Activated CD4-positive, alpha-beta memory T cell treated with anti-CD3 and anti-CD28 coated beads for 36 hours (primary cell): ENCODE measurements at places on chromosomes 5 and 9.
A peak's percentile ranks its signal among the peaks of the same experiment; 100 is the strongest.

DNA sequence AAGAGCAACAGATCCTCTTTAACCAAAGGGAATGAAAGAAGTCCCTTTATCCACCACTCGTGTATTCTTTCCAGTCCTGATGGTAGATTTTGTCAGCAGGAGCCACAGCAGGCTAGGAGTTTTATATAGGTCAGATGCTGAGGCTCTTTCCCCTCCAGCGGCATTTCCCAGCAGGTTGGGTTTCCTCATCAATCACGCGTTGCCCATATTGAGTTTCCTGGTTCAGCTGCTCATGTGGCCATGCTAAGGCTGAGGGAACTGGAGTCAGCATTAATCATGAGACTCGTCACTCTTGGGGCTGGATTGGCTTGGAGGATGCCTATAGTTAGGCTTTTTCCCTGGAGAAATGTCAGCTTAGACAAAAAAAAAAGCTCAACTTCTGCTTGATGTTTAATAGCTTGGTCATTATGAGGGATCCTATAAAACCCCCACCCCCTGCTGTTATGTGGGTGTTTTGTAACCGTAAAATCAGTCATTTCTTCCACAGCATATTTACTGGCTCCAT is 193.4 kb upstream of the GAS1 start:
- no peak for DNase-seq

DNA sequence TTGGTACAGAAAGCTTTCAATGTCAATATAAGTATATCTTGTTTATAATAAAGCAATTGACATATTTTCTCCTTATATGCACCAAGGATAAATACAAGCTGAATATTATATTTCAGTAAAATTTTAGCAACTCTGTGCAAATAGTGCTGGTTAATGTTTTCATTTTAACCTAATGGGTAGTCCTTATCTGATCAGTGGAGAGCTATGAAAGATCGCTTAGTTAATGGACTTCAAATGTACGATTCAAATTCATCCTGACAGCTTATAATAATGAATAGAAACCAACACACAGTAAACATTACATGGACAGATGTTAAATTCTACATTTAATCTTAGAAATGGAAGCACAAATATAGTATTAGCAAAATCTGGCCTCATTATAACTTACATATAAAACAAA is 1495.2 kb upstream of the C9orf72 start:
- DNase-seq = no peak

DNA sequence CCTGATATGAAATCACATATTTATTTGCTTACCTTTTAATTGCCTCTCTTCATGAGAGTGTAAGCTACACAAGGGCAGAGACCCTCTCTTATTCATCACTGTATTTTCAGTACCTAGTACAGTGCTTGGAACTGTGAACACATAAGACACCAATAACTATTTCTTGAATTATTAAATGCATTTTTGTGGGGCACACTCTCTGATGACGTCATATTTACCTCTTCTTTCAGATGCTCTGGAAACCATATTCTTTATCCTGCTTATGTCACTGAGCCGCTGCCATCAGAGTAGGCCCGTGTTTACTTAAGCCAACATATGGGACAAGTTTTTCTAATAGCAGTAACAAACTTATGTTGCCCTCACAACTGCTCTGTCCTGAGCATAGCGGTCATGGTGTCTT is 266.5 kb downstream of the ELAVL2 start:
- no peak for DNase-seq

- no peak for DNase-seq
Observed at GRCh38 chr9:134419684-134420076, 93.4 kb downstream of the RXRA start.

DNA sequence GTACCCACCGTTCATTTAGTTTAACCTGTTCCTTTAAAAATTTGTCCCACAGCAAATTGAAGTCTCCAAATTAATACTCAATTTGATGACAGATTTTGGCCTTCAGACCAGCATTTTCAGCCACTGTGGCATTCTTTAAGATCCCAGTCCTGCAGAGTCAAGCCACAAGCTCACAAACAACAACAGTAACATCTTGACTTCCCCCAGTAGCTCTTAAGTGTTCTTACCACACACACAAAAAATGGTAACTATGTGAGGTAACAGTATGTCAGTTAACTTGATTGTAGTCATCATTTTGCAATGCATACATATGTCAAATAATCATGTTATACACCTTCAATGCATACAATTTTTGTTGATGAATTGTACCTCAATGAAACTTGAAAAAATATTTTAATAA is 247.9 kb downstream of the LURAP1L start:
- DNase-seq = no peak

- no peak for DNase-seq
Observed at GRCh38 chr9:115306865-115307264, 188.9 kb upstream of the TNC start.

- DNase-seq = no peak
Observed at GRCh38 chr5:136892000-136892399, 526.7 kb upstream of the TRPC7 start.

GRCh38 chr9:98880311-98881015 is 63.2 kb upstream of the COL15A1 start:
- no peak for DNase-seq

DNA sequence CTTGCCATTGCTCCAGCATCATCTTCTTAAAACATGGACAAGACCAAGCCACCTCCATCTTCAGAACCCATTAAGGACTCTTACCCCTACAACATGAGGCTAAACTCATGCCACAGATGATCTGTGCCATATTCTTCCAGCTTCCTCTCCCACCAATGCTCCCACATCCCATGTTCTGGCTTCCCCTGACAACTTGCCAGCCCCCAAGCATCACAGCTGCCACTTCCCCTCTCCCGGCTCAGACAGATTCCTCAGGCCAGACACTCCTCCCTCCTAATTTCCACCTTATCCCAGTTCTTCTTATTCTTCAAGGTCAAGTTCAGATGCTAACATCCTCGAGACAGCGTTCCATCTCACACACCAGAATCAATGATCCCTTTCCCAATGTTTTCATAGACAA is 57.8 kb downstream of the ANKH start:
- DNase-seq = no peak

- DNase-seq = no peak
Observed at GRCh38 chr9:128226412-128226801, 23.2 kb downstream of the DNM1 start.

DNA sequence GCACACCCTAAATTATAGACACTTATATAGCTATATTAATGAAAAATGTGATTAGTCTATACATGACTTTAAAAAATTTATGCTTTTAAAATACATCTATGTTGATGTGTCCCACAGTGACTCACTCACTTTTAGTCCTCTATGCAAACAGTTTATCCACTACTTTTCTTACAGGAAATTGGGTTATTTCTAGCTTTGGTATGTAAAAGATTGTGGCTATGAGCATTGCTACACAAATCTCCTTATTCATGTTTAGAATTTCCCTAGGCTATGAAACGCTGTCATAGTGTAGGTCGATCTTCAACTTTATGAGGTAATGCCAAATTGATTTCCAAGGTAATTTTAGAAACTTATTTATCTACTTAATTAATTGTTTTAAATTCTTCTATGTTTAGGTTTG is 687.4 kb downstream of the PRR16 start:
- no peak for DNase-seq

DNA sequence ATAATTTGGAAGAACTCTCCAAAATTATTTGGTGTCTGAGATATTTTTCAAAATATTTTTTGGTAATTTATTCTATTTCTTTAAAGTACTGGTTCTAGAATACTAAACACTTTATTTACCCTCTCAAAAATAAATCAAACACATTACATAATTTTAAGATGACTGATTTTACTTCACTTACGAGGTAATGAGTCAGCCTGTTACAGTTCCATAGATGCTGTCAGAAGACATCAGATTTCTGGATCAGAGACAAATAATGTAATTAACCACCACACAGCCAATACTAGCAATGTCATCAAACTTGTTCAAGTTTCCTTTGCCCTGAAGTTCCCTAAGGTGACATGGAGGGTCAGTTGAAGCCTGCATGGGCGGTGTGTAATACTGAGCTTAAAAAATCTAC is 106.1 kb upstream of the CDH9 start:
- no peak for DNase-seq

- no peak for DNase-seq
Observed at GRCh38 chr9:81559709-81560108, 129.6 kb downstream of the TLE1 start.

DNA sequence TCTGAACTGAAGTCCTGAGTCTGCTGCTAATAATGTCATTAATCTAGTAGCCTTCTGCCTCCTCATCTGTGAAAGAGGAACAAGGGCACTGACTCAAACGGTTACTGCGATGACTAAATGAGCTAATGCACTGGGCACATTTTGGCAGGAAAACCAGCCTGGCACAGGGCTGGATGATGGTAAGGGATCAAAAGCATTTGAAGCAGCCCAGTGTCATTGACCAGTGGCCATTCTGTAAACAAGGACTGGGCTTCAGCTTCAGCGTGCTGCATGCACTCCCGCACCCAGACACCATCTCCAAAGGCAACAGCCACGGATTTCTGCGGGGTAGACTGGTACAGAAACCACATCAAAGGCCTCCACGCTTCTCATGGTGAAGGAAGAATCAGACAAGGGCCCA is 8.0 kb downstream of the GCNT4 start:
- DNase-seq = no peak

GRCh38 chr9:37028420-37029031 is 5.5 kb downstream of the PAX5 start:
- DNase-seq = no peak

GRCh38 chr5:41334221-41334620 is 120.9 kb upstream of the C6 start:
- DNase-seq = no peak

DNA sequence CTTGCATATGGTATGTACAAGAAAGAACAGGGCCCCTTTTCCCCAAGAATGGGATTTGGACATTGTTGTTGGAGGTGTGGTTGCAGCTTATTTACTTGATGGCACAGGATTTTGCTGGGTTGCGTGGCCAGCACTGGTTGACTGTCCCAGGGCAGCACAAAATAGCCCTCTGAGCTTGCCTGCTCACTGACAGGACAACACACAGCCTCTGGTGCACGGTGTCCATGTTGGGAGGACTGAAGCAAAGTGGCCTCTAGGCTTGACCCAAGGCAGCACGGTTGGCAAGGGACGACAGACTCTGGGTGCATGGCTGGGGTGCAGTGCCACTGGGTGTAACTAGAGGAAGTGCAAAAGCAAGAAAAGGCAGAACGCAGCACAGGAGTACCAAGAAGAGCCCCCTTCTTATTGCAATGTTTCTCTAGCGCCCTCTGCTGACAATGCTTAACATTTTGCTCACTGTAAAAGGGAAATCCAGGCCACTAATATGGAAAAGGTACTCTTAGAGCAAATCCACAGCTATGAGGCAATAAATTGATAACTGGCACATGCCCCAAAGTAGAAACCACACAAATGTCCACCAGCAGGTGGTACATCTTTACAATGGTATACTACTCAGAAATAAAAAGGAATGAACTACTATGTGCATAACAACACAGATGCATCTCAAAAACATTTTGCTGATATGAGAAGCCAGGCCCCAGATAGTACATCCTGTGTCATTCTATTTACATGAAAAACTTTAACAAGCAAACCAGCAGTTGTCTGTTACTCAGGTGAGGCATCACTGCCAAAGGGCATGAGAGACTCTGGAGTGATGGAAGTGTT is 47.4 kb upstream of the BARX1 start:
- DNase-seq = peak; percentile 22

GRCh38 chr5:36240779-36241630 is 720 bp downstream of the NADK2 start:
- peak; percentile 49 for DNase-seq

DNA sequence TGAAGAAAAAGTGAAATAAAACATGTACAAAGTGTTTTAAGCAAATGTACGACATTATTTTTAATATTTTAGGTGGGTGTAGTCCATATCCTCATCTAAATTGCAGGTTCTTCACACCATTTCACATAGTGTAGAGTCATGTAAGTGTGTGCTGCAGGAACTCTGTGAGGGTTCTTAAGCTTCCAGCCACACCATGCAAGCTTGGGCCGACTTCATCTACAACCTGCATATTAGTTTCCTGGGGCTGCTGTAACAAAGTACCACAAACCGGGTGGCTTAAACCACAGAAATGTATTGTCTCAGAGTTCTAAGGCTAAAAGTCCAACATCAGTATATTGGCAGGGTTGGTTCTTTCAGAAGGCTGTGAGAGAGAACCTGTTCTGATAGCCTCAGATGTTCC is 10.2 kb downstream of the PAM start:
- DNase-seq = no peak

- no peak for DNase-seq
Observed at GRCh38 chr5:65577141-65577540, 14.0 kb downstream of the PPWD1 start.
